Inflammatory macrophage treated with lipopolysaccharide for 1 hour (primary cell): ENCODE measurements at places on chromosomes 6 and 20.

GRCh38 chr20:13684566-13685222 lies 46.0 kb upstream of the TASP1 start:
- DNase-seq, result no peak

- DNase-seq, result no peak
These were observed 485.5 kb downstream of the CD109 start for GRCh38 chr6:74181471-74181870.

DNA sequence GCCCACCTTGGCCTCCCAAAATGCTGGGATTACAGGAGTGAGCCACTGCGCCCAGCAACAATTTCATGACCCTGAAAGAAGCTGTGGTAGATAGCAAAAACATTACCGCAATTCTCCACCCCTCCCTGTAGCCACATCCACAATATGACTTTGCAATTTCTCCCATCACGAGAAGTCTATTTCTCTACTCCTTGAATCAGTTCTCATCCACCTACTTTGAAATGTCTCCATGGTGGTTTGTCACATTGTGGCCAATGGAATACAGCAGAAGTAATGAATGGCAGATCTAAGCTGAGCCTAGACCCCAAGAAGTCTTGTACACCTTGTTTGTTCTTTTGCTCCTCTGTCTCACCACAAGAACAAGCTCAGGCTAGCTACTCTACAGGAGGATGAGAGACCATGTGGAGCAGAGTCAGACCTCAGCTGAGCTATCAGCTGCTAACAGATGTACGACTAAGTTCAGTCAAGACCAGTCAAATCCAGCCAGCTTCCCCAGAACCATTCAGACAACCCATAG lies 6.3 kb downstream of the OXT start:
- peak; percentile 24 for DNase-seq

DNA sequence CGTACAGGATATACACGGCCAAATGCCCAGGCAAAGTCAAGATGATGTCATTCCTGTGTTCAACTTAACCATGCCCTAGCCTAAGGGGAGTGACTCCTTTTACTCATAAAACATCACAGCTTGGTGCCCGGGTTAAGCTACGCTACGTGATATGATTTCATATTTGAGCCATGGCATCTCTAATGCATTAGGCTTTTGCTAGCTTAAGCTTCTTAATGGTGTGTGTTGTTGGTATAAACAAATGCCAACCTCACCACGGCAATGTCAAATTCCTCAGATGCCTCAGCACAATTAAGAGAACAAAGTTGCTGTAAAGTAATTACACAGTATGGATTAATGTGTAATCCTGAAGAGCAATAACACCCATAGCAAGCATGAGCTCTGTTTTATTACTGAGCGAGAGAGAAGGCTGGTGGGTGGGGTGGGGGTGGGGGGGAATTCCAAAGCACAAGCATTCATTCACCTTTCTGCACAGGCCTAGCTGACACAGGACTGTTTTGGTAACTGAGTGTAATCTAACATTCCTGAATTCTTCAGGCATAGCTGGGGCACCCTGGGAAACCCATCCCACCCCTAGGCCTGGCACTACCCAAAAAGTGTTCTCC lies 44.7 kb upstream of the CNKSR3 start:
- DNase-seq, result no peak

- peak; percentile 83 for DNase-seq
These were observed 19.6 kb upstream of the ABT1 start for GRCh38 chr6:26576929-26577719.

GRCh38 chr6:121733234-121733633 lies 297.8 kb downstream of the GJA1 start:
- DNase-seq, result no peak

DNA sequence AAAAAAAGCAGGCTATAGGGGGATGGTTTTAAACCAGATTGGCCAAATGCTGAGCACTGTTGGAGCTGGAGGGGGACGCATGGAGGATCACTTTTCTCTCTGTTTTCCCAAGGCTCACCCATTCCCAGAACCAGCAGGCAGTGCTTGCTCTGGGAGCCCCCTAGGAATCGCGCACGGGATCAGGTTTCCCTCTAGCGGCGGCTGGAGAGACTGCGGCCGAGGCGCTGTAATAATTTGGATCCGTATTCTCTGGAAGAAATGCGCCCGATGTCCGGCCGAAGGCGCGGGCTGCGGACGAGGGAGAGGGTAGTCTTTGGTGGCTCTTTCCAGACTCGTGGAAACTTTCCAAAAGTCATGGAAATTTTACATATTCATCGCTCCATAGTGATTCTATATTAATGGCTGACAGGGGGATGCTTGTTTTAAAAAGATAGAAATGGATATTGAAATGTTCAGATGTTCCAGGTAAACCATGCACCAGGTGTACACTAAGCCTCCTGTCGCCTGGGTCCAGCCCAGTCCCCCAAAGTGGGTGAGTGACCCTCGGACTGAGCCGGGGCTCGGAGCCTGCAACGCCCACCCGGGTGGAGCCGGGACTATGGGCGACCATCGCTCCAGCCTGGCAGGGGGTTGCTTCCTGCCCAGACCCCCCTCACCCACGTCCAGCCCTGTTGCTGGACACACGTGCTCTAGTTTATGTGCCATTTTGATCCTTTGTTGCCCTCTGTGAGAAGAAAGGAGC lies 78.7 kb upstream of the PHACTR3 start:
- DNase-seq, result no peak

DNA sequence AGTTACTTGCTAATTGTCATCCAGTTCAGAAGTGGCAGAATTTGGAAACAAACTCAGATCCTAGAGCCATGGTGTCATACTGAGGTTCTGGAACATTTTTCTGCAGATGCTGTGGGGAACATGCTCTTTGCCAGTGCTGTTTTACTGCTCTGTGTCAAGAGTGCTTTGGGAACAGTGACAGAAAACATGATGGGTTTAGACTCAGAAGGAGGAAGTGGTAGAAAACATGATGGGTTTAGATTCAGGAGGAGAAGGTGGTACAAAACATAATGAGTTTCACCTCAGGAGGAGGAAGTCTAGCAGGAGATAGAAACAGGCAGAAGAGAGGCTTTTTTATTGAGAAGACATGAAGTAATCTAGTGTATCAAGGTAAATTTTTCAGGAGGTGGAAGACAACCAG lies 815.5 kb downstream of the DHX35 start:
- no peak for DNase-seq

DNA sequence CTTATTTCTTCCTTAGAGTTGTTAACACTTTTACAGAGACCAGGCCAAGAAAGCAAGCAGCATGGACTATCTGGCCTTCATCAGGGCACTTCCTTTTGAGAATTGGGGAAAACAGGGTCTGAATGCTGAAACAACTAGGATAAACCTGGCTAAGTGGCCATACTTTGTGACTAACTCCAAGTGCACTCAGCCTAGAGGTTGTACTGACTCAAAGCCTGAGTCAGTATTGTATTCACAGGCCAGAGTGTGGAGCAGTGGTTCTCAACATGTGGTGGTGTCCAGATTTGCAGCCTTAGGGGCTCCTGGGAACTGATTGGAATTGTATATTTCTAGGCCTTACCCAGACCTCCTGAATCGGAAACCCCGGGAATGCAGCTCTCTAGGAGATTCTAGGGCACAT lies 20.1 kb downstream of the SEC23B start:
- DNase-seq, result no peak

GRCh38 chr20:47670913-47671312 lies 114.4 kb downstream of the SULF2 start:
- DNase-seq, result no peak

GRCh38 chr6:38136547-38136946 lies 317.0 kb downstream of the ZFAND3 start:
- no peak for DNase-seq

GRCh38 chr6:61809004-61809595 lies 476.9 kb downstream of the KHDRBS2 start:
- DNase-seq, result peak; percentile 45

DNA sequence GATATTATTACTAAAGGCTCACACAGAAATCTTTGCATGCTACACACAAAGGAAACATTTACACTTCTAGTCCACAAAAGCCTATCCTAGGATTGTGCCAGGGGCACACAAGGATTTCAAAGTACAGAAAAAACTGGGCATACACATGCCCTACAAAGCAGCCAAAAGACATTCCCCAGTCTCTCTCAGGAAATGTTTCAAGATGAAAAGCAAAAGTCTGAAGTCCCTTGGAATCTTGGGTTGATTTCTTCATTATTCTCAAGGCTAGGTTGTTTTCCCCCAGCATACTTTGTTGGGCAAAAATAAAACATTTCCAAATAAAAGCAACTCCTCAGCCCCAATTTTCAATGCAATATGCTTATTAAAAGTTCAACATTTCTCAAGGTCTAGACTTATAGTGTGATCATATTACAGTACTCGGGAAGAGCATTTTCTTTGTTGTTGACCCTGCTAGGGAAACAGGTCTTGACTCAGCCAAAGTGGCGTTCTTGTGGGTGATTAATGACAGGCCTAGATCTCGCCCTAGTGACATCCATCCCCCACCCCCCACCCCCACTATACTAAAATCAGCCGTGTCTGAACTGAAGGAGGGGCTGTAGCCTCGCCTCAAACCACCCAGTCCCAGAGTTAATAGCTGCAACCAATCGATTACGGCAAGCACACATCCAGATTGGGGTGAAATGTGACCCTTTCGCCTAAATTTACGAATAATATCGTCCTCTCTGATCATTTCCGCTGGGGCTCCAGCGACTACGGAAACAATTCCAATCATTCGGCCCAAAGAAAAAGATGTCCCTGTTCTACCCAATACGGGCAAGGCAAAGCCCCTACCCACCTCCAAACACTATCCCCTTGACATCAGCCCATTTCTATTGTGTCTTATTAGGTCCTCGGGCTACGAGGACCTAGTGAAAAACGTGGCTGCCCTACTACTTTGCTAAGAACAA lies 1.4 kb downstream of the AKIRIN2 start:
- peak; percentile 82 for DNase-seq

DNA sequence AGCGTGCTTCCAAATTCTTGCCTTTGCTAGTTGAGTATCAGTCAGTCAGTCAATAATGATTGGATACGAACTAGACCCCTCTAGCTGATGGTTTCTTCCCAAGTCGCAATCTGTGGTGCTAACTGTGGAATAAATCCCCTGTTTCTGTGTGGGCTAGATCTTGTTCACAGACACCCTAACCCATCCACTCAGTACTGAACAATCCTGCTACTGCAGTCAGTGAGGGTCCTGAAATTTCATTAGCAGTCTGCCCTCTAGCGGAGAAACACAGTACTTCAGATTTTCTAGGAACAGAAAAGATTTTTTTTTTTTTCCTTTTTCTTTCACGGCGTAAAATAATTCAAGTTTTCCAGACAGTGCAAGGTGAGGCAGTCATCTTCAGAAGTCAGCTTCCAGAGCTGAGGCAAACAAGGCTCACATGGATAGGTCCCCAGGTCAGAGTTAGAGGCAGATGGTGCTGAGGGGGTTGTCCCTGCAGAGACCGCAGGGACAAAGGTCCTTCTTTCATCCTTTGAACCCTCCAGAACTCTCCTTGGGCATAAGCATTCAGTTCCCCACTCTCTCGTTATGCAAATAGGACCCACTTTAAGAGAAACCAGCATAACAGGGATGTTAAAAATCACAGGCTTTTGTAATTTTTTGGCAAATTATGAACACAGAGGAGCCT lies 119.6 kb downstream of the SCML4 start:
- no peak for DNase-seq

DNA sequence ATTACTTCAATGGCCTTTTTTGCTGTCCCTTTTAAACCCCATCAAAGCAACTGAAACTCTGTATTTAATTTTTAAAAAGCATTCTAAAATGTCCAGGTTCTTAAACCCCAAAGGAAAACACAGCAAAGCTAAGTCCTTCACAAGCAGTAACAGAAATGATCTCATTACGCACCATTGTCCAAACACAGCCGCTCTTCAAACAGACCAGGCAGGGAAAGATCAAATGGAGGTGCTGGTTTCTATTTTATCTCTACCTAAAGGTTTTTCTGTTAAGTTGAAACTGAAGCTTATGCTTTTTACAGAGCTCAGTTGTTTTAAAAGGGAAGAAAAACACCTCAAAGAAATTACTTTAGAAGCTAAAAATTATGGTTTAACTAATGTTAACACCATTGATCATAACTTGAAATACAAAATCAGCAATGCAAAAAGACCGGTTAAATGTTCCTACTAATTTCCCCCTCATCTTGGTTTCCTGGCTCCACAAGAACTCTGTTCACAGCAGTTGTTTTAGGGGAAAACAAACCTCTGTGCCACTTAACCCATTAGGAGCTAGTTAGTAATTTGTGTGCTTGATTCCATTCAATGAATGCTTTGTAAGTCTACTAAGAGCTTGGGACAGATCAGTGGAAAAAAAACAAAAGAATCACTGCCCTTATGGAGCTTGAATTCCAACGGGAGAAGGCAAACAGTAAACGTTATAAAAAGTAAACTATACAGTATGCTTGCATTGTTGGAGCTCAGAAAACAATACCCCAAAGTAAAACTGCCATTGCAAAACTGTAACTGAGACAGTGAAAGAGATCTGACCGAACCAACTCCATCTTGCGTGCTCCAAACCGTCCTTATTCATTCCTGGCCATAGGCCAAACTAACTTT lies 87.4 kb downstream of the CD24 start:
- no peak for DNase-seq

- DNase-seq, result no peak
These were observed at the start of gene AFDN for GRCh38 chr6:167826896-167827582. Gene AFDN (plus strand): TSS chr6:167826911. CDS start chr6:167827133, 222 bp downstream.

DNA sequence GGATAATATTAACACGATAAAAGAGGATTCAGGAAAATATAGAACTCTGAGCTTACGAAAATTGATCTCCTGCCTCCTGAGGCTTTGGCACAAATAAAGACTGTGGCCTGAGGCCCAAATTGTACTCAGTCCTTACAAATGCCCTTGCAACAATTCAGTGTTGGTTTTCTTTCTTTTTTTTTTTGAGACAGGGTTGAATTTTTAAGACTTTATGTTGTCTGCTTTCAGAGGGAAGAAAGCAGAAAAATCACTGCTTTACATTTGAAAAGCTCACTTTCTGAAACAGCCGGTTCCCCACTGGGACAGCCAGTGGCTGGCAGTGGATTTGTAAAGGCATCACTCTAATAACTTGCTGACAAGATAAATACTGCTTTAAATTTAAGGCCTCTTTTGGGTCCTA lies 290.5 kb downstream of the SLC35F1 start:
- no peak for DNase-seq

DNA sequence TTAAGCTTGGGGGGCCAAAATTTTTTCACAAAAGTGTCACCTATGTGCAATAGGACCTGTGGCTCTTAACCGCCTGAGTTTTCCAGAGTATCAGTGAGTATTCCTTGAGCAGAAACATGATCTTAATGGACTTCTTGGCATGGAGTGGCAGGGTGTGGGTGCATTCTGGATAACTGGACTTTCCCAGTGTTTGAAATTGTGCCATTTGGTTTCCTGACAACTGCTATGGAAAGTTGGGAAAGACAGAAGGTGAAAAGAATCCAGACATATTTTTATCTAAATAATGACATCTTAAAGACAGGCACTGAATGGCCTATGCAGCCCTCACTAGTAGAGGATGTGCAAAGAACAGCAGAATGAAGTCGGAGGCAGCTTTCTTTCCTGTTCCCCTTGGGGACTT lies 34.3 kb upstream of the ADTRP start:
- no peak for DNase-seq

DNA sequence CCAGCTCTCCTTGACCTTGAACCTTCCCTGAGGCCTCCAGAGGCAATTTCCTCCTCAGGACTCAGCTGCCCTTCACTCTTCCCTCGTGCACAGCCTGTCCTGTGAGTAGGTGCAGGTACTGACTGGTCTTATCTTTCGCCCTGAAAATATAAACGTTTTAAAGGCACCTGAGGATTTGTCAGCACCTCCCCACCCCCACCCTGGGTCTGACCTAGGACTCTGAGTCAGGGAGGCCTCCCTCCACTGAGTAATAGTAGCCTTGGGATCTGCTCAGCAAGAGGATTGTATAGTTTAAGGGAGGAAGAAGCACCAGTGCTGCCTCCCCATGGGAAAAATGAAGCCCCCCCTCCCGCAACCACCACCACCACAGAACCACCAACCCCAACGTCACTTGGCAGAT lies 54.6 kb downstream of the PPARD start:
- DNase-seq, result peak; percentile 19

- DNase-seq, result no peak
These were observed 47.3 kb downstream of the LY86 start for GRCh38 chr6:6635869-6636268.
